ENCODE measurements at places on chromosomes 12 and 14. TPM values are rescaled to one million over a fixed set of nuclear protein-coding genes. Genes with fewer than 3 reads are reported as not detected.

DNA sequence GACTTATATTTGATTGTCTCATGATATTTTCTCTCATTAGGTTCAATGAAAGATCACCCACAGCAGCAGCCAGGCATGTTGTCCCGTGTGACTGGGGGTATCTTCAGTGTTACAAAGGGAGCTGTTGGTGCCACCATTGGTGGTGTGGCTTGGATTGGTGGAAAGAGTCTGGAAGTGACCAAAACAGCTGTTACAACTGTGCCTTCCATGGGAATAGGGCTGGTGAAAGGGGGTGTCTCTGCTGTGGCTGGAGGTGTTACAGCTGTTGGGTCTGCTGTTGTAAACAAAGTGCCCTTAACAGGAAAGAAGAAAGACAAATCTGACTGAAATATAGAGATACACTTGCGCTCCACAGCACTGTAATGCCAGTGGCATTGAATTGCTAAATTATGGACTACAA, 15.4 kb downstream of the TMEM263 start:
- H3K27ac ChIP-seq, result no peak overlapping the region
- no peaks in the 10 kb centered on the region for H3K4me1 ChIP-seq

DNA sequence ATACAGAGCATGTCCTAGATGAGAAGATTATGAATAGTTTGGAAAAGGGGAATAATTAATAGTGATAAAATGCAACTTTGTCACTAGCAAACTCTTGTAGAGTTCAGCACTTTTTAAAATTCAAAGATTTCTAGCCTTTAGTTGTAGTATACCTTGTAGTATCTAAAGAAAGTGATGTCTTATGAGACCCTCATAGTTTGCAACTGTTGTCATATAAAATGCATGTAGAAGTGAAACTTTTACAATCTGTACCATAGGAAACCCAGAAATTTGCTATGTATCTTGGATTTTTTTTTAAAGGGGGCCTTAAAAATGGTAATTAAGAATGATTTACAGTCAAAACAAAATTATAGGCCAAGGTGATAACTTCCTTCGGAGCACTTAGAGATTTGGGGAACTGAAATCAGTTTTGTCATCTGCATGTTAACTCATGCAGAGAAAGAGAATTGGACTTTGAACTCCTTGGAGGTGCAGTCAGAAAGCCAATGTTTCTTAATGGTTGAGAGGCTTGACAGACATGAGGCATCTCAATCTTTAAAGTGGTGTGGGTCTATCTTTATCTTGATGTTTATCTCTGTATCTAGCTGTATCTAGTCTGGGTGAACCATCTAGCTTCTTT, 1.3 kb downstream of the LRRK2 start:
- H3K27me3 ChIP-seq, result peaks cover 4% of the 10 kb centered on the region
- H3K27ac ChIP-seq, result no peak overlapping the region
- DNase-seq, result no peak
- no peaks in the 10 kb centered on the region for H3K4me1 ChIP-seq

- DNase-seq, result peak; percentile 82
- H3K4me1 ChIP-seq, result peaks cover 60% of the 10 kb centered on the region
- H3K36me3 ChIP-seq, result no peaks in the 10 kb centered on the region
- peak overlapping the region; percentile 40 for H3K4me3 ChIP-seq
Measured at GRCh38 chr12:121033625-121034349, 5.3 kb downstream of the OASL start.

- H3K4me1 ChIP-seq, result no peaks in the 10 kb centered on the region
- H3K27ac ChIP-seq, result no peak overlapping the region
- H3K36me3 ChIP-seq, result no peaks in the 10 kb centered on the region
- no peaks in the 10 kb centered on the region for H3K27me3 ChIP-seq
- no peak for DNase-seq
Measured at GRCh38 chr14:71625175-71625574, 307.1 kb upstream of the RGS6 start.

DNA sequence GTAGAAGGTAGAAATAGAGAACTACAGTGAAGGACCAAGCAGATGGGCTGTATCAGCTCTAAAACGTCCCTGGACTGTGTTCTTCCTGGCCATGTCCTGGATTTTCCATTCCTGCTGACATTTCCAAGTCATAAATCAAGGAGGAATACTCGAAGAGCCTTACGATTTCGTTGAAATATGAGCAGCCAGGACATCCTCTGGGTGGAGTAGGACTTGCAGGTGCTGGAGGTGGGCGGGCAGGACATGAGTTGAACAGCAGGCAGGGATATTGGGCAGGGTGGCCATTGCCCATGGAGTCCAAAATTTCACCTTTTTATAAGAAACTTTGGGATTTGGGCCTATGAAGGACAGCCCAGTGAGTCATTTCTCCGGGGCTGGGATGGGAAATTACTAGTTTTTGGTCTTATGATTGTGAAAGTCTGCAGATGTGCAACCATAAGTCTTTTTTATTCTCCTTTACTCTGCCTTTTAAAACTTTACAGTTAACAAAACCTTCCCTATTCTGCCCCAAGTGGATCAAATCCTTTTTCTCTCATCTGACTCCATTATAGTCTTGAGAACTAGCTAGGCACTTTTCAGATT, 88.8 kb downstream of the TMX1 start:
- H3K36me3 ChIP-seq, result no peaks in the 10 kb centered on the region
- H3K4me1 ChIP-seq, result no peaks in the 10 kb centered on the region
- H3K4me3 ChIP-seq, result no peak overlapping the region
- no peak for DNase-seq
- H3K27ac ChIP-seq, result no peak overlapping the region

The PRR13 gene
- 602 TPM for polyA plus RNA-seq

The LBHD2 gene
- not detected for polyA plus RNA-seq

The HOXC12 gene
- polyA plus RNA-seq, result not detected

The RNU6-8 gene
- polyA plus RNA-seq, result not detected

Data from CD8-positive, alpha-beta memory T cell (primary cell).